ENCODE measurements at places on chromosomes 5 and 9. TPM values are rescaled to one million over a fixed set of nuclear protein-coding genes. Genes with fewer than 3 reads are reported as not detected.

Gene SWI5
- 32.4 TPM for total RNA-seq

Gene LCP2
- total RNA-seq: not detected

Gene ANKRD18B
- 3.9 TPM for total RNA-seq

Gene PCDHB14
- 0.78 TPM for total RNA-seq

Gene RETREG1
- total RNA-seq: 0.14 TPM

Gene ACOT12
- total RNA-seq: 0.13 TPM

Gene TRIM36
- 0.74 TPM for total RNA-seq

Gene TIMD4
- not detected for total RNA-seq

Gene IL13
- not detected for total RNA-seq

Gene IFNE
- 0.92 TPM for total RNA-seq

Gene SPINK4
- total RNA-seq: not detected

Gene LHX3
- not detected for total RNA-seq

Gene SPATA31A6
- not detected for total RNA-seq

Gene CCDC192
- not detected for total RNA-seq

Gene IRX2
- not detected for total RNA-seq

Gene HMMR
- total RNA-seq: 17.9 TPM

Gene IL3
- total RNA-seq: not detected

Gene MLANA
- not detected for total RNA-seq

Gene ADCY2
- total RNA-seq: not detected

All from pulmonary artery endothelial cell (primary cell).